ENCODE measurements at places on chromosomes 3 and 15.

DNA sequence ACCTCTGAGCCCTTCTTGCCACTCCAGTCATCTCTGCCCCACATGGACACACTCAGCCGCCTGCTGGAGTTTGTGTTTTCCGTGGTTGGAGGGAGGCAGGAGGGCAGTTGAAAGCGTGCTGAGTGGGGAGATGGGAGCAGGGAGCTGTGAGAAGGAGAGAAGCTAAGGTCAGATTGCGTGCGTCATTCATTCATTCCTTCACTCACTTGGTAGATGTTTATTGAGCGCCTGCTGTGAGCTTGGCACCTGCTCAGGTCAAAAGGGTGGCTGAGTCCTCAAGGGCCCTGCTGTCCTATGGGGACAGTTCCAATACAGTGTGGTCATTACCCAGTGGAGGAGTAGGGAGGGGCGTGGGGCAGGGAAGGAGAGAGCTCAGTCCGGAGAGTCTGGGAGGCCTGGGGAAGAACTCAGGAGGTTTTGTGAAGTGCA, 23.5 kb downstream of the LIMD1 start:
- no peak for DNase-seq

DNA sequence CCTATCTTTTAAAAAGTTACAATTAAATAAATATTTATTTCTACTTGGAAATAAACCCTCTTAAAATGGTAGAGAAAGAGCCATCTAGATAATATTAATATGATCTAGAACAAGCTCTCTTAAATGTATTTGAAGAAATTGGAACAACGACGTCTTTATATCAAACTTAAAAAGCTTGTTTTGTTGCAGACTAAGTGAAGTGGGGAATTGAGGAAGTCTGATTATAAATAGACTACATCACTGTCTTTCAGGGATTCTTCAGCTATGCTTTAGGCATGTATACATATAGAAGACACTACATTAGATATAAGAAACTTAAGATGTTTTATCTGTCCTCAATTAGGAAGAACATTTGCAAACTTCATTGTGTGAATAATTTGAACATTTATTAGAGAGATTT, 1.8 kb downstream of the BCHE start:
- no peak for DNase-seq

- DNase-seq = no peak
Observed at GRCh38 chr15:99589801-99590200, 24.0 kb downstream of the MEF2A start.

GRCh38 chr3:169980055-169980454, 13.4 kb downstream of the SEC62 start:
- DNase-seq = no peak

- DNase-seq = no peak
Observed at GRCh38 chr3:45929042-45929679, 14.1 kb upstream of the CXCR6 start.

GRCh38 chr3:134809427-134810051, 14.5 kb downstream of the EPHB1 start:
- DNase-seq = no peak

- no peak for DNase-seq
Observed at GRCh38 chr3:53155760-53156159, 5.2 kb upstream of the PRKCD start.
